ENCODE measurements at places on chromosomes 6 and 20. TPM values are rescaled to one million over a fixed set of nuclear protein-coding genes. Genes with fewer than 3 reads are reported as not detected.

GRCh38 chr6:109001291-109001894 is 93.3 kb downstream of the SESN1 start:
- no peak for ATAC-seq

DNA sequence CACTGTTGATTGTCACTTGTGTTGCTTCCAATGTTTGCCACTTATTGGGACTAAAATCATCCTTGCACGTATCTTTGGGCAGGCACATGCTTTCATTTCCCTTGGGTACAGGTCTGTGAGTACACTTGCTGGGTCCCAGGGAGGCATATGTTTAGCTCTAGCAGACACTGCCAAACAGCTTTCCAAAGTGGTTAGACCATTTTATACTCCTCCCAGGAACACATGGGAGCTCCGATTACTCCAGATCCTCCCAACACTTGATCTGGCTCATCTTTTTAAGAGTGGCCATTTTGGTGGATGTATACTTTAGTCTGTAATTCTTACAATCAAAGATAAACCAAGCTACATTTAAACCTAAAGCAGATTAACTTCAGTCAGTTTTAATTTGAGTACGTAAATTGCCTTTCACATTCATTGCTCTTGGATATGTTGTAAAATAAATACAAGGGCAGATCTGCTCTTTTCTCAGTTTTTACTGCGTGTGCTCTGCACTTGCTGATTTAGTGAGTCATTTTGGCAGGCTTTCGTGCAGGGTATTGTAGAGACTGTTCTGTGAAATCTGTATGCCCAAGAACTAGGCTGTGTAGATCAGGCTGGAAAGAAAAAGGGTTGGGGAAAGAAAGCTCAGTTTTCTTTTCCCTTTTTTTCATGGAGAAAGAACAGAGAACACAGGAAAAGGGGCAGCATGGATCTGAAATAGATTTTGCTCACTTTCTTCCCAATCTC is 19.5 kb downstream of the SLC22A1 start:
- no peak for ATAC-seq

DNA sequence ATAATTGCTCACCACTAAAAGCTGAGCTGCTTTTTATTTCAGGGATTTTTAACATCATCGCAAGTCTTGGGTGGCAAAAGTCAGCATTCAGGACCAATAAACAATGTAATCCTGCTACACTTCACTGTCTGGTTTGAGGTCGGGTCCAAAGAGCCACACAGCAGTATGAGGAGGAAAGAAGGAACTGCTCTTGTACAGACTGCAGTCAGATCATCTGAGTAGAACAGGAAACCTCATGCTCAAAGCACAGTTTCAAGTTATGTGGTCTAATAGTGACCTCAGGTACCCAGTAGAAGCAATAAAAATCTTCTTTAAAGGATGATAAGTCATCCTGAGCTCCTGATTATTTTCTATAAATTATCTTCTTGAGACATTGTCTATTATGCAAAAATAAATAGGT is 211.4 kb downstream of the FUT9 start:
- no peak for ATAC-seq

DNA sequence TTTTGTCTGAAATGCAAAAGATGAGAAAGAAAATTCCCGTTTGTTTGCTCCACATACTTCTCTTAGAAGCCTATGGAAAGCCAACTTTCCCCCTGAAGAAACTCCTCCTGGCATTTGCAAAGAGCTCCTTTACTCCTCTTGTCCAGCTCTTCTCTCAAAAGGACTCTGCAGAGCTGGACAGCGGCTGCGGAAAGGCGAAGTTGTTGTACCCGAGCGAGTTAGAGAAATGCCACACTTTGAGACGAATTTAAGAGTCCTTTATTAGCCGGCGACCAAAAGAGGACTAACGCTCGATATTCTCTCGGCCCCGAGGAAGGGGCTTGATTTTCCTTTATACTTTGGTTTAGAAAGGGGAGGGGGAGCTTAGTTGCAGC is 157.8 kb downstream of the TRIM27 start:
- ATAC-seq, result no peak

DNA sequence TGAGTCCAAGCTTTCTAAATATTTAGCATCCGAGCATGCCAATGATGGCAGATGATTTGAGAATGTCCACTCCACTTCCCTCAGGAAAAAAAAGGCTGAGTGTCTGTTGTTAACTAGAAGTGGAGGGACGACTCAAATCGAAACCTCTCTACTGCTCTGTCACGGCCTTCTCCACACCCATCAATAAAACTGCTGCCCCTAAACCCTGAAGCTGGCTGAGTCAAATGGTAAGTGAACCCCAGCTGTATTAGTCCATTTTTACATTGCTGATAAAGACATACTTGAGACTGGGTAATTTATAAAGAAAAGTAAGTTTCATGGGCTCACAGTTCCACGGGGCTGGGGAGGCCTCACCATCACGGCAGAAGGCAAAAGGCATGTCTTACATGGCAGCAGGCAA is 707.0 kb downstream of the QKI start:
- ATAC-seq, result no peak

DNA sequence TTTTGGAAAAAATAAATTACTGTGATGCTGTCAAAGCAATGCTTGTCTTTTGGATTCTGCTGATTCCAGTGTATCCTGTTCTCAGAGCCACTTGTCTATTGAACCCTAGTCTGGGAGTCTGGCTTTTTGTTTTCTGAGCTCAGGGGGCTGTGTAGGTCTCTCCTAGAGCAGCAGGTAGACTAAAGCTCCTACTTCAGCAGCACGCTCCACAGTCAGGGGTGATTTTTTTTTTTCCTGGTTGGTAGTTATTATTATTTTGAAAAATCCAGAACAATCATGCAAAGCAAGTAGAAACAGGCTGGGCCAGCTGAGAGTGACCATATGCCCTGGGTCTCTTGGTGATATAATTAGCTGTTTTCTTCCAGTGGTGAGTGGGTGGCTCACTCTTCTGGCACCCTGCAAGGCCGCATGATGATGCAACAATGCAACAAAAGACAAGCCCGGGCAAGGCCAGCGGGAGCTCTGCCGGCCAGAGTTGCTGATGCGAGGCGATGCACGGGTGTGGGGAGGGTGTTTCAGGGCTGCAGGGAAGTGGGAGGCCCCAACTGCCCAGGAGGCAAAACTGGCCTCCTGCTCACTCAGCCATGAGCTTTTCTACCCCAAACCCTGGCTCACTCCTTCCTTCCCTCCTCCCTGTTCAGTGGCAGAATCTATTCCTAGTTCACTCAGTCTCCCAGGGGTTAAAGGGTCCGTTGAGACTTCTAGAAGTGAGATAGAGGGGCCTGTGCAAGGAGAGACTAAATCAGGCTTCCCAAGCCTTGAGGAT is 11.5 kb upstream of the CDKN1A start:
- ATAC-seq, result no peak

GRCh38 chr6:109456111-109456583 is 575 bp upstream of the MICAL1 start:
- no peak for ATAC-seq

DNA sequence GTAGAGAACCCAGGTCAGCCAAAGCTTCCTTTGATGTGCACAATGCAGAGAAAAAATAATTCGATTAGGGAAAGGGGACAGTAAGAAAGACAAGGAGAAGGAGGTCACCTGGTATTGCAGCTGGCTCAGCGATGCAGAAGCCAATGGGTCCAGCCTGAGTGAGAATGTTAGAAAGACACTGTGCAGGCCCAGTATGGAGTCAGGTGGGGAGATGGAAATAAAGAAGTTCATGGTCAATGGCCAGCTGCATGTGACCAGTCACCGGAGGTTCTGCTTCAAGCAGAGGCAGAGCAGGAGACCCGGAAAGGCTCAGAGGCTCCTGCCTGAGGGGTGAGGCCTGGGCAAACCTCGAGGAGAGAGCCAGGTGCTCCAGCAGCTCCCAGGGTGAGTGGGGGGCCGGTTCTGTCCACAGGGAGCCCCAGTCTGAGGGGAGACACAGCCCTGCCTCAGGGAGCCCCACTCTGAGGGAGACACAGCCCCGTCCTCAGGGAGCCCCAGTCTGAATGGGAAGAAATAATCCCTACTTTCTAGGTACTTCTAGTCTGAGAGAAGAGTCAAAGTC is 51.3 kb downstream of the LRFN2 start:
- ATAC-seq, result no peak

DNA sequence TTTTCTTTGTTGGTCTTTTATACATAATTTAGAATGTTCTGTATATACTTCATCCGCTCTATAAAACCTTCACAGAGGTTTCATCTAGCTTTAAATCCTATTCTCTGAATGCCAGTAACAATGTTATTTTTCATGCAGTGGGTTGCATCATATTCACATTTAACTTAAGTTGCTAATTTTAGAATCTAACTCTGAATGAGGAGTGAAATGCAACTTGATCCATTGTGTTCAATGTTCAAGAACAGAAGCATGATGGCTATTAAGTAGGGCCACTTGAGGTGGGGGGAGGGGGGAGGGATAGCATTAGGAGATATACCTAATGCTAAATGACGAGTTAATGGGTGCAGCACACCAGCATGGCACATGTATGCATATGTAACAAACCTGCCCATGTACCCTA is 224.5 kb downstream of the NKAIN2 start:
- ATAC-seq, result no peak

DNA sequence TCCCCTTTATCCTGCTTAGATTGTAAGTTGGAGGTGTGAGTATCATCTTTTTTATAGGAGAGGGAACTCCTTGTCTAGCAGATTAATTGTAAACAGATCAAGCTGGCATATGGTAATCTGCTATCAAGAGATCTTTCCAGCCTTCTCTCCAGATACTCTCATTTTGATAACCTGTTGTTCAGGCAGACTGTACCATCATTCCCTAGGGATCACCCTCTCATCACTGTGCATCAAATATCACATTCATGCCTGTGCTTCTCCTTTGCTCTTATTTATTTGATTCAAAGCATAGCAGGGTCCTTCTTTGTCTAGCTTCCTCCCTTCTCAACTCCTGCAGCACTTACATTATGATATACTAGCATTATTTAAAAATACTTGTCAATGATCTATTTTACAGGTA is 73.8 kb downstream of the LRRC1 start:
- ATAC-seq, result no peak

DNA sequence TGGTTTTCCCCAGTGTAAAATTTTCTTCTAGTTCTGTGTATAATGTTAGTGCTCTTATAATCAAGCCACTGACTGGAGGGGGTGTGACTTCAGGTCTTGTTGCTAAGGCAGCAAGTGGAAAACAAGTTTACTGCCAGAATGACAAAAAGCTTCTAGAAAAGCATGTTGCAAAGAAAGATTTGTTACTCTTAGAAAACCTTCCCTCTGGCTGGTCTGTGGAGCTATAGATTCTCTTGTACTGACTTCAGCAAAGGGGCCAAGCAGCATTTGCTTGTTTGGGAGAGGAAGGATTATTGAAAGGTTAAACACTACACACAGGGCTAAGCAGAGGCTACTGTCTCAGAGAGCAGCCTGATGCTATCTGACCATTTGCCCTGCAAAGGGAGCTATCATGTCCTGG is 288.8 kb downstream of the BTBD9 start:
- ATAC-seq, result no peak

GRCh38 chr6:112636650-112637262 is 289.6 kb downstream of the RFPL4B start:
- ATAC-seq, result no peak

GRCh38 chr6:159527351-159527750 is 165.7 kb downstream of the SOD2 start:
- no peak for ATAC-seq

DNA sequence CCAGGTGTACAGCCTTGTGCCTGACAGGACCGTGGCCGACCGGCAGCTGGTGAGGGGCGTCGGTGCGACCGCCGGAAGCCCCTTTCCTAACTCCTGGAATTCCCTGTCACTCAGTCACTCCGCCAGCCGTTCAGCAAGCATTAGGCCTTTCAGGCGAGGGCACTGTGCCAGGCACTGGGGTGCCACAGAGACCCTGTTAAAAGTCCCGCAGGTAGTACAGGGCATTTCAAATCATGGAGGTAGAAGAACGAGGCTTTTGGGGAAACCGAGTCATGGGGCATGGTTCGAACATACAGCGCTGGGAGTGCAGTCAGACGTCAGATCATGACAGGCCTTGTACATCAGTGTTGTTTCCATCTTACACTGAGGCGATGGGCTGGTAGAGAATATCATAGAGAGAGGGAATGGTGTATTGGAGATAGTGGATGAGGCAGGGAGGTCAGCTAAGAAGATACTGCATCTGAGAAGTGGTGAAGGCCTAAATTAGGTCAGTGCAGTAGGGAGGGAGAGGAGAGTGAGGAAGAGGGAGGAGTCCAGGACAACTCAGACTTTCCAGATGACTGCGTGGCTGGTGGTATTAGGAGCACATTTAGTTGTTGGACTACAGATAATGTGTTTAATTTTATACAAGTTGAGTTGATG is 892 bp upstream of the DXO start:
- ATAC-seq, result no peak

DNA sequence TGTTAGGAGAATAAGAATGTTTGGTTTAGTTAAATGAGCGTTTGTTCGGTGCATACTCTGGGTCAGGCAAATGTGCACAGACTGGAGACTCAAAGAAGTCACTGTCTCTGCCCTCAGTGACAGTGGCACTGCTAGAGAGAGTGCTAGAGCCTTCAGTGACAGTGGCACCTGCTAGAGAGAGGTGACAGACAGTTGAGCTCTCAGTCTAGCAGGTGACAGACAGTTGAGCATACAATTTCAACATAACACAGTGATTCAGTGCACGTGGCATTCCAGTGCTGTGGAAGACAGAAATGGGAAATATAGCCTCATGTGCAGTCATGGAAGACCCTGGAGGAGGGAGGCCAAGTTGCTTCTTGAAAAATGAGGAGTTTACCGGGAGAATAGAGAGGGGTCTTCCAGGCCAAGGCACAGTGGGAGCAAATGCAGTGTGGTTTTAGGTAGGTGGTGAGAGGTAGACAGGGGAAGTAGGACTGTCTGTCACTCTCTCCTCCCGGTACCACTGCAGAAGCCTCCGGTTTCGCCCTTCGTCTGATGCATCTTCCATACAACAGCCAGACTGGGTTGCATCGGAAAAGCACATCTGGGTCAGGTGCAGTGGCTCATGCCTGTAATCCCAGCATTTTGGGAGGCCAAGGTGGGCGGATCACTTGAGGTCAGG is 107.9 kb upstream of the CLDN20 start:
- ATAC-seq, result no peak

GRCh38 chr20:46289432-46289831 is 18.9 kb downstream of the CDH22 start:
- no peak for ATAC-seq

DNA sequence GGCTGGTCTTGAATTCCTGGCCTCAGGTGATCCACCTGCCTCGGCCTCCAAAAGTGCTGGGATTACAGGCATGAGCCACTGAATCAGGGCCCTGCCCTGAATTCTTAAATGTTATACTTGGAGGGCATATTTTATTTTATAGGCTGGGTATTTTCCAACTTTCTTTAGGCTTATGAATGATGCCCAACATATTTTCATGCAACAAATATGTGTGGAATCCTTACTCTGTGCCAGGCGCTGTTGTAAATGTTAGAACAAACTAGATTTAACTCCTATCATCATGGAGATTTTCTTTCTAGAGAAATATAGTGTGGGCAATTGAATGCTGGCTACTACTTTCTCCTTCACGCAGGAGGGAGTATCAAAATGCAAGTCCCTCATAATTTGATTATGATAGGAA is 71.2 kb downstream of the SAMD5 start:
- ATAC-seq, result no peak

The KIF25 gene
- total RNA-seq, result 1.8 TPM

The GTPBP2 gene
- total RNA-seq, result 64.2 TPM

The PFDN6 gene
- 57.9 TPM for total RNA-seq

The MTFR2 gene
- 31.0 TPM for total RNA-seq

The FKBP1C gene
- total RNA-seq, result not detected

The FAXC gene
- total RNA-seq, result not detected

The GGTLC1 gene
- not detected for total RNA-seq
